ENCODE measurements at places on chromosomes 1 and 21. TPM values are rescaled to one million over a fixed set of nuclear protein-coding genes. Genes with fewer than 3 reads are reported as not detected.

GRCh38 chr1:223864084-223864483 lies 18.3 kb upstream of the TP53BP2 start:
- no peak overlapping the region for H3K27ac ChIP-seq
- no peak for DNase-seq
- no peaks in the 10 kb centered on the region for H3K4me1 ChIP-seq
- H3K4me3 ChIP-seq = no peak overlapping the region

DNA sequence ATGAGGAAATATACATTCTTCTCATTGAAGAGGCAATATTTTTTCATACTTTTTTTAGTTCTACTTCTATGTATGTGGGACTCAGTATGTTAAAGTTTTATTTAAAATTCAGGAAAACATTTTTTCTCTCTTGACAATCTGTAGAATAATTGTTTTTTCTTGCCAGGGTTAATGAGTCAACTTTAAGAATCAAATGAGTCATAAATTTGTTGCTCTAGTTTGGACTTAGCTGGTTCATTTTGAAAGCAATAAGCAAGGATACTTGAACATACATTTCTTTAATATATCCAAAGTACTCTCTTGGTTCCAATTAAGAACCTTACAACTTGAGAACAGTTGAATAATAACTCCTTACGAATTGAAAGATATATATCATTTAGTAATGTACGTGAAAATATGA lies 1145.3 kb upstream of the B3GALT2 start:
- no peaks in the 10 kb centered on the region for H3K36me3 ChIP-seq
- DNase-seq = no peak
- no peak overlapping the region for H3K27ac ChIP-seq

DNA sequence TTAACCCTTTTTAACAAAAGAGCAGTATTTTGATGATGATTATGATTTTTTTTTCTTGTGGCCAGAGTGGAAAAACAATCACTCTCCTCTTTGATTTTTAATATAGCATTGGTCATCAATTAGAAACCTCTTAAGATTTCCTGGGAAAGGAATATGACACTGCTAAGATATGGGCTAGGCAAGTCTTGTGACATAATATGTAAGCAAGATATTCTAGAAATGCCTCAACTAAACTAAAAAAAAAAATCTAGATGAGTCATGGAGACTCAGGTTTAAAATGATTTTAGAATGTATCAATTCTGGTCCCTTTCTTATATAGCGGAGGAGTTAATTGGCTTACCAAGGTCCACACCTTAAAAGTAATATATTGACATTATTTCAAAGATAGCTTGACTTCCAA lies 60.3 kb upstream of the JUN start:
- no peaks in the 10 kb centered on the region for H3K27me3 ChIP-seq
- H3K27ac ChIP-seq = no peak overlapping the region
- no peak overlapping the region for H3K4me3 ChIP-seq
- H3K36me3 ChIP-seq = no peaks in the 10 kb centered on the region
- no peak for DNase-seq

DNA sequence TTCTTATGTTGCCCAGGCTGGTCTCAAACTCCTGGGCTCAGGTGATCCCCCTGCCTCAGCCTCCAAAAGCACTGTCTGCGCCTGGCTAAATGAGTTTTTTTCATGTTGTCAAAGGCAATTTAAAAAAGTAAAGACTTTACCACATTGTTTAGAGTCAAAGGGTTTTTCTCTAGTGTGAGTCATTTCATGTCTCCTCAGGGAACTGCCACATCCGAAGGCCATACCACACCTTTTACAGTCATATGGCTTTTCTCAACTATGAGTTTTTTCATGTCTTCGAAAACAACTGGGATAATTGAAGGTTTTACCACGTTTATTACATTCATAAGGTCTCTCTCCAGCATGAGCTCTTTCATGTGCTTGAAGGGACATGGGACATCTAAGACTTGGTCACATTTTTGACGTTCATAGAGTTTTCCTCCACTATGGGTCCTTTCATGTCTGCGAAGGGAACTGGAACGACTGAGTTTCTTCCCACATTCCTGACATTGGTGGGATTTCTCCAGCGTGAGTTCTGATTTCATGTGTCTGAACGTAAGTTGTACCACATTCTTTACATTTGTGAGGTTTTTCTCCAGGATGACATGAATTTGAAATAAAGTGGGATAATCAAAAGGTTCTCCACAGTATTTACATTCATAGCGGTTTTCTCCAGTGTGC lies 65.6 kb downstream of the UCHL5 start:
- H3K4me1 ChIP-seq = no peaks in the 10 kb centered on the region
- no peaks in the 10 kb centered on the region for H3K27me3 ChIP-seq
- DNase-seq = no peak

Gene LRRC38
- total RNA-seq = 0.25 TPM

All from WTC11 (cell line).